ENCODE measurements at places on chromosomes 5 and 9.

DNA sequence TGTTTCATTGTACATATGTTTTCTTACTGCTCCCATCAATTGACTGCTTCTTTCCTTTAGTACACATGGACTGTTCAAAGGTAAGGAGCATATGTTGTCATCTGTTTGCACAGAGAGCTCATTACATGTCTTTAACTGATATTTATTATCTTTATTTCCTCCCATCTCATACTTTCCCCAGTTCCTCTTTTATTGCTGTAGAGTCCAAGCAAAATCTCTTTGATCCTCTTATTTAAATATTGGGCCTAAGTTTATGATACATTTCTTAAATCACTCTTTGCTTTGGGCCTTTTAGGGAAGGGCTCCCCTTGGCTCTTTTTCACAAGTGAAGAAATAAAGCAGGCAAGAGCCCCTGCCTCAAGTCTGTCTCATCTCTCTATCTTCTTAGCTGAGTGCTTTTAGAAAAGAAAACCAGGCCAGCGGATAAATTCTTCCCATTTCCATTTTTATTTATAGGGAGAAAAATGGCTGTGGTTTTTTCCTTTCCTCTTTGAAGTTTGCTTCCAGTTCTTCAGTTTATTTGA, 152.4 kb downstream of the DOCK2 start:
- no peak for DNase-seq

GRCh38 chr5:83524991-83525390, 53.4 kb downstream of the VCAN start:
- no peak for DNase-seq

- no peak for DNase-seq
These were observed 33.5 kb downstream of the SEMA4D start for GRCh38 chr9:89464300-89464901.

DNA sequence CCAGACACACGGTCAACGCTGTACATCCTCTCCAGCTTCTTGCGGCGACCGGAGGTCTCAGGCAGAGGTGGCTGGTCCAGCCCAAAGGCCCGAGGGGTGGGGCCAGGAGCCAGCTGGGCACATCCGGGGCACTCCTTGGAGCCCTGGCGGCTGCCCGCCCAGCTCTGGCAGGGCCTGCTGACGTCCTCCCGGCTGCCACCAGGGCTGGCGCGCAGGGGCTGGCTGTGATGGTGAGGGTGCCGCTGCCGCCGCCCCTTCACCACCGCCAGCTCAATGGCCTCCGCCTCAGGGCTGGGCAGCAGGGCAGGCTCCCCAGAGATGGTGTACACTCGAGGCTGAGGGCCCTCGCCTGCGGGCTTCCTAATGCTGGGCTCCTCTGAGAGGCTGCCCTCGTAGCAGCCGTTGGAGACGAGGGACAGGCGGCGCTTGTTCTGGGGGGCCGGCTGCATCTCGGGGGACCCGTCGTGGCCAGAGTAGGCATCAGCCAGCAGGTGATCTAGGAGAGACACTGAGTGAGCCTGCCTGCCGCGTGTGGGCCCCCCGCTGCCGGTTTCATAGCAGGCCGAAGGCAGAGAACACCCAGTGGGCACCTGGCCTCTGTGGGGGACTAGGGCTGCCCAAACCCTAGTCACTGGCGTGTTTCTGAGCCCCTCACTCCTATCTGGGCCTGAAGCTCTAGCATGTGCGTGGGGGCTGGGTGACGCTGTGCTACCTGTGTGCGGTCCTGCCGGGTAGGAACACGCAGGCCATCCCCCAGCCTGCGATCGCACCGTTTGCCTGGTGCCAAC, 1.5 kb downstream of the NSMF start:
- DNase-seq: no peak

GRCh38 chr5:84589926-84590325, 205.2 kb upstream of the EDIL3 start:
- DNase-seq: no peak

- no peak for DNase-seq
These were observed 155.3 kb upstream of the ANKRD55 start for GRCh38 chr5:56388229-56388985.

GRCh38 chr5:54476682-54477081, 21.2 kb downstream of the HSPB3 start:
- no peak for DNase-seq

GRCh38 chr9:110928599-110928998, 109.7 kb downstream of the LPAR1 start:
- no peak for DNase-seq

Measured in ELR (cell line).